ENCODE measurements at places on chromosomes 1 and 21.

DNA sequence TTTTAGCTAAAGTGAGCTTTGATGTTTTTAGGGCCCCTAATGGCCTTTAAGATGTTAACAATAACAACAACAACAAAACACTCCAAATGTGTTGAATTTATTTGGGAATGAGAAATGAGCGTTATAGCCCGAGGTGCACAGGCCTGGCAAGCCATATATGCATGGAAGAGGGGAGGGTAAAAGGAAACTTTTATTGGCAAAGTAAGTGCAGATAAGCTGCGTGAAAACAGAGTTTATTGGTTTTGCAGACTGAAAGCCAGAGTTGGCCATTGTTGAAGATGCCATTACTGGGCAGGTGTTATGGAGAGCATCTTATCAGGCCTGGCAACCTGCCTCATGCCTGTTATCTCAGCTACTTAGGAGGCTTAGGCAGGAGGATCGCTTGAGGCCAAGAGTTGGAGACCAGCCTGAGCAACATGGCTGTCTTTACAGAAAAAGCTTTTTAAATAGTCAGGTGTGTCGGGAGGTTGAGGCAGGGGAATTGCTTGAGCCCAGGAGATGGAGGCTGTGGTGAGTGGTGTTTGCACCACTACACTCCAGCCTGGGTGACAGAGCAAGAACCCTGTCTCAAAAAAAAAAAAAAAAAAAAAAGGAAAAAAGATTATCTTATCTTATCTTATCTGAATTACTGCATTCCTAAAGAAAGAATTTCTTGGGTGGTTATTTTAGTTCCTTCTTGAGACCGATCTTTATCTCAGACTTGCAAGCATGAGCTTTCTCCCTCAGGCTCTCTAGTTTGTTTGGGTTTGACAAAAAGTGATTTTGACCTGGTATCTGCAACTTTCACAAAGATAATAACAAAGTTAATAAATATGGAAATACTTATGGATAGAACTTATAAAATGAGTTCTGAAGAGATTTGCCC lies 1.7 kb downstream of the PATJ start:
- DNase-seq = peak; percentile 71

- DNase-seq = no peak
Measured at GRCh38 chr21:38996355-38996754, 186.9 kb downstream of the PSMG1 start.

- DNase-seq = no peak
Measured at GRCh38 chr1:202689493-202690342, 20.5 kb downstream of the SYT2 start.

DNA sequence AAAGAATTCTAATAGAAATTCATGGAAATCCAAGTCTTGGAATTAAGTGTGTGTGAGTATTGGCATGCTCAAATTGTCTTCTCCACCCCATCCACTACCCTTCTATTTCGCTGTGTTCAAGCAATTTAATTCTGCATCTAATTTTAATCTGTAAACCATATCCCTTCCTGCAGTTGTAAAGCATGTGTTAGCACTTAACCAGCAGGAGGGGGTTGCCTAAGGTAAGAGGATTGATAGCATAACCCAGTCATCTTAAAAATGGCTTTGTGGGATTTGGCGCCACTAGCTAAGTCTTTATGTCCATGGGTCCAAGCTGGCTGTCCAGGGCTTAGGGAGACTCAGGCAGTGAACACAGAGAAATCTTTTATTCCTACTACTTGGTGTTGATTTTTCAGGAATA lies 210.3 kb downstream of the PTPRC start:
- no peak for DNase-seq

DNA sequence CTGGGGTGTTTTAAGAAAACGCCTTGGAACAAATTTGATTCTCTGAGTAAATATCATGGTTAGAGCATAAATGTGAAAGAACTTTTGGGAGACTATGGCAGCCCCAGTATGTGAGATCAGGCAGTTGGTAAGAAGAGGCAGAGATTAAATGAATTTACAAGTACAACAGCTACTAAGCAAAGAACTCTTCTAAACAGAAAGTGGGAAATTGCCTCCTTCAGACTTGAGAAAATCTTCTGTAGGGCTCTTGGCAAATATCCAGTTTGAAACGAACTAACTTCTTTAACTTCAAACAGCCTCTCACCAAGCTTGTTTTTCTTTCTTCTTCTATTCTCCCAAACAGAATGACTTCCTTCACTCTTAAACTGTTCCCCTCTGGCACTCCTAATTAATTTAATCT lies 337.7 kb downstream of the SIPA1L2 start:
- DNase-seq = no peak

DNA sequence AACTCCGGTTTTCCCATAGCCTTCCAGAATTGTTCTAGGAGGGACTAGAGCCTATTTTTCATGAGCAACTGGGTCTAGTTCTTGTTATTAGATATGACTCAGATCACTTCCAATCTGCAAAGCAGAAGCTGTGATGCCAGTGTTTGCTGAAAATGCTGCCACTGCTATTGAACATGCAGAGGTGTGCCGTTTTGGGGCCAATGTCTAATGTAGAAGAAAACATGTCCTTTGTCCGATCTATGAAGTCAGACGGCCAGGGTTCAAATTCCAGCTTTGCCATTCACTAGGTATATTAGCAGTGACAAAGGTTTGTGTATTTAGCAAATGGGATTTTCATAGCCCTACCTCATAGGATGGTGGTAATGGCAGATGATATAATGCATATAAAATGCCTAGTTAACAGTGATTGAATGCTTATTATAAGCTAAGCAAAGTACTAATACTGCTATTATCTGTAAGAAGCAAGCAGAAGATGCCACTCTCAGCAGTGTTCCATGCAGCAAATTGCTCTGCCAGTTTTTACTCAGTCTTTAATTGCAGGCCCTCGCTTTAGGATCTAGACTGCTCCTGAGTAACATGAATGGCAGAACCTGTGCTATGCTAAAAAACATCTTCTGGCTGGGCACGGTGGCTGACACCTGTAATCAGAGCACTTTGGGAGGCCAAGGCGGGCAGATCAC lies 40.1 kb upstream of the CXADR start:
- no peak for DNase-seq

GRCh38 chr1:117561071-117561470 lies 44.8 kb upstream of the TENT5C start:
- no peak for DNase-seq

- DNase-seq = no peak
Measured at GRCh38 chr21:46208761-46209721, 19.5 kb downstream of the LSS start.

- DNase-seq = no peak
Measured at GRCh38 chr21:34762786-34763185, 94.0 kb downstream of the CLIC6 start.

DNA sequence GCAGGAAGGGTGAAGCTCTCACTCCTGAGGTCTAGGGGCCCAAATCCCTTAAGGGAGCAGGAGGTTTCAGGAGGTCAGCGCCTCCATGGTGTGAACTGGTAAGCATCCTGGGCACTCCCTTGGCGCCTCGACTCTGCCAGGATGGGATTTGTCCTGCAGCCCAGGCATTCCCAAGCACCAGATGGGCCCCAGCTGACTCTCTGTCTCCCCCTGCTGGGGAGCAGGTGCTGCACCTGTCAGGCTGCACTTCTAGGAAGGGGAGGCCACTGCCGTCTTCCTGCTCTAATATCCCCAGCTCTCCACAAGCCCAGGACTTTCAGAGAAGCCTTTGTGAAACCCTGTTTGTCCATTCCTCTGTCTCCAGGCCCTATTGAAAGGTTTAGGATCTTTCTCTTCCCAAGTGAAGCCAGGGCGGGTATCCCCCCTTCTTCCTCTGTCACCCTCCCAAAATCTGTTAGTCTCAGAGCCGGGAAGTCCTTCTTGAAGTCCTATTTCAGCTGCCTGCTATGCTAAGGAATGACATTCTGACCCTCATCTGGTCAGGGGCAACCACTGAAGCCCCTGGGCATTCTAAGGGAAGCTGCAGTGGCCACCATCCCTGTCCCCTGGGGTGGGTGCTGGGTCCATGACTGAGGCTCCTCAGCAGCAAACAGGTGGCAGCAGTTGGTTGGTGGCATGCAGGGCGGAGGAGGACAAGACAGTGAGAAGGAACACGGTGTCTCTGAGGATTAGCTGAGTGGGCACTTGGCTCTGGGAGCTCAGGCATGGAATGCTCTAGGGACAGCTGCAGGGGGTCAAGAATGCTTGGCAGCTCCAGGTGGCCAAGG lies 3.2 kb downstream of the MYBPH start:
- peak; percentile 83 for DNase-seq

DNA sequence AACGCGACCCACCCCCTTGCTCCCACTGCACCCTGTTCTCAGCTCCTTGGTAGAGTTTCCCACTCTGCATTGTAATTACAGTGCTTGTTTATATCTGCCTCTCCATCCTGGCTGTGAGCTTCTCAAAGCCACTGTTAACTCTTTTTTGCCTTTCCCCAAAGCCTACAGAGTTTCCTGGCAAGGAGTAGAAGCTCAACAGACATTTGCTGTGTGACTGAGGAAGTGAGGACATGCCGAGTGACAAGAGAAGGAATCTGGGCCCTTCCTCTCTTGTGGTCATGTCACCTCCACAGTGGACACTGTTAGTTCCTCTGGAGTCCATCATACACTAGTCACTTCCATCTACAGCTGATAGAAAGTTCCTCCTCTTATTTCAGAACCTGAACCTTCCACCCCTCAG lies 6.1 kb upstream of the IGSF8 start:
- DNase-seq = no peak

DNA sequence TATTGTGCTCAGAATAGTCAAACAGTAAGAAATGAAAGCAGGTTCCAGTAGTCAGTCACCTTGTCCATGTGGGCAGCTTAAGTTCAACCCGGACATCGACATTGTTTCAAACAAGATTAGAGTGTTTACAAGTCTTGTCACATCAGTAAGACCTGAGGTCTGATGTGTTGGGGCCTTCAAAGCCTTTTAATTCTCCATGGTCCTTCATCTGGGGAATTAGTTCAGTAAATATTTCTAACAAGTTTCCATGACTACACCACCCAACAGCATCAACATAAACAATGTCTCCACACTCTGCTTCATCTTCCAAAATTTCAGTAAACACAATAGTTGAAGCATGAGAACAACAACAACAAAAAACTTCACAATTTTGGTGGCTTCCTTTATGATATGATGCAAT lies 15.1 kb upstream of the ADORA1 start:
- DNase-seq = no peak

- peak; percentile 44 for DNase-seq
Measured at GRCh38 chr1:76595024-76595423, 272.3 kb upstream of the ST6GALNAC5 start.

DNA sequence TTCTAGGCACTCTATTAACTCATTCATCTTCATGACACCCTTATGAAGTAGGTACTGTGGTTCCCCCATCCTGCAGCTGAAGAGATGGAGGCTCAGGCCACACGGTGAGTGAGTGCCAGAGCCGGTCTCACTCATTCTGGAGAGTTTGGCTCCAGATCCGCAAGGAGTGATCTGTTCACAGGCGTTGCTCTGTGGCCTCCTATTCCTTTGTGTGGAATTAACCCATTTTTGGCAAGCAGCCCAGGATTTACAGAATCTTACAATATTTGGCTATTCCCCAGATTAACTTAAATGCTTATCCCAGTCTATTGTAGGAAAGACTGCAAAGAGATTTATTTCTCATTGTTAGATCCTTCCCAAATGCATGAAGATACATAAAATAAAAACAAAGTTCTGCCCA lies 29.6 kb downstream of the KIAA0040 start:
- DNase-seq = no peak

- no peak for DNase-seq
Measured at GRCh38 chr1:203776636-203777035, 11.7 kb downstream of the LAX1 start.

GRCh38 chr1:147177611-147178380 lies 5.5 kb upstream of the PRKAB2 start:
- peak; percentile 33 for DNase-seq

DNA sequence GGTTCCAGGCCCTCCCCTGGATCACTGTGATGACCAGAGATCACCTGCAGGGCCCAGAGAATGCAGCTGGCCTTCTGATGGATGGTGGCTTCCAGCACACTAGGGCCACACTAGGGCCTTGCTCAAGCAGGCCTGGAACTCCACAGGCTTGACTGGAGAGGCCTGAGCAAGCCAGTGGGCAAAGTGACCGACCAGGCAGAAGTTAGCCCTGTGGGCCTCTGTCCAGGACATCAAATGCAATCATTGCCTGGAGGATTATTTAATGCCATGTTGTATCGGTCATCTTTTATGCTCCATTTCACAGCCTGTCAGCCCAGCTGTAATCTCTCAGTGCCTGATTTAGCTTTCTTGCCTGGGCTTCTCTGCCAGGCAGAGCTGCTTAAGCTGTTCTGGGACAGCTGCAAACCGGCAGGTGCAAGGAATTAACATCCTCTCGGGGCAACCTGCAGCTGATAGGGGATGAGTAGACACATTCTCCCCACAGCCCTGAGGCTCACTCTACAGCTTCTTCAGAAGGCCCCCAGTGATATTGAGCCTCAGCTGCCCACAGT lies 17.7 kb downstream of the NENF start:
- DNase-seq = no peak

- DNase-seq = no peak
Measured at GRCh38 chr1:204128464-204128963, 23.3 kb downstream of the ETNK2 start.

DNA sequence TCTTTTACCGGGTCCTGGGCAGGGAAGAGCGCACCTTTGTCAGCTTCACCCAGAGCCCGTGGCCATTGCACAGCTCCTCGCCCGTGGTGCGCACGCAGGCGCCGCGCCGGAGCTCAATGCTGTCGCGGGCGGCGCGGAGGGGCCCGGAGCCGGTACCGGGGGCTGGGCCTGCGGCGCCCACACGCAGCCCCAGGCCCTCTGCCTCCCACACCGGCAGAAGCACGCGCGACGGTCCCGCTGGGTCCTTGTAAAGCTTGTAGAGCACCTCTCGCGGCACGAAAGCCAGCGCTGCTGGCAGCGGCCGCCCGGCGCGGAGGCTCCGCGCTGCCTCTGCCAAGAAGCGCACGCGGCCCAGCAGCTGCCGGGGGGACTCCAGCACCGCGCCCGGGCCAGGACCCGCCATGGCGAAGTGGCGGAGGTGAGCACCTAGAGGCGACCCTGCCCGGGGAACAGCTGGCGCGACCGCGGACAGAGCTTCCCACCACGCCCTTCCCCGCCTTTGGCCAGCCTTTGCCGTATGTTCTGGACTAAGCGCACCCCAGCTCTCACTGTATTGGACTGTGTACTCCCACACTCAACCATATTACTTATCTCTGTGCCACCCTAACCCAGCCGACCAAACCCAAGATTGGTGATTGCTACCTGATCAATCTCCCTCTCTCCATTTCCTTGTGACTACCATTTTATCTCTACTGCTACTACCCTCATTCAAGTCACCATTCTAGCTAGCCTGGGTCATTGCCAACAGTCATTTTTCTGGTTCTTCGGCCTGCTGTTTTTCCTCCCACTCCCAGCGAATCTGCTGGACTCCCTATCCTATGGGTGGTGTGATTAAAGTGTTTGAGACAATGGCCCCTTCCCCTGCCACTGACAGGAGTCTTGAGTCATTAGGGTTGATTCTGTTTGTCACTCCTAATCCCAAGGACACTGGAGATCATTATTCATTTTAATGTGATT lies at the start of gene HECTD3:
HECTD3 (minus strand) TSS at position 470 of the 957 bp plus-strand sequence; CDS start at position 403, 67 bp downstream.
- peak; percentile 79 for DNase-seq
